ENCODE measurements at places on chromosomes 5 and 9. TPM values are rescaled to one million over a fixed set of nuclear protein-coding genes. Genes with fewer than 3 reads are reported as not detected.

CCL19 gene
- 0.82 TPM for total RNA-seq

- no peak for DNase-seq
Measured at GRCh38 chr5:179308563-179309382, 36.5 kb downstream of the ADAMTS2 start.

- DNase-seq: no peak
Measured at GRCh38 chr9:36938617-36939016, 95.5 kb downstream of the PAX5 start.

FAM221B gene
- total RNA-seq: not detected

FIBCD1 gene
- total RNA-seq: not detected

CEL gene
- total RNA-seq: 3.1 TPM

SCGB3A2 gene
- total RNA-seq: not detected

GRCh38 chr9:14453286-14453685 lies 139.3 kb upstream of the NFIB start:
- DNase-seq: no peak

DNA sequence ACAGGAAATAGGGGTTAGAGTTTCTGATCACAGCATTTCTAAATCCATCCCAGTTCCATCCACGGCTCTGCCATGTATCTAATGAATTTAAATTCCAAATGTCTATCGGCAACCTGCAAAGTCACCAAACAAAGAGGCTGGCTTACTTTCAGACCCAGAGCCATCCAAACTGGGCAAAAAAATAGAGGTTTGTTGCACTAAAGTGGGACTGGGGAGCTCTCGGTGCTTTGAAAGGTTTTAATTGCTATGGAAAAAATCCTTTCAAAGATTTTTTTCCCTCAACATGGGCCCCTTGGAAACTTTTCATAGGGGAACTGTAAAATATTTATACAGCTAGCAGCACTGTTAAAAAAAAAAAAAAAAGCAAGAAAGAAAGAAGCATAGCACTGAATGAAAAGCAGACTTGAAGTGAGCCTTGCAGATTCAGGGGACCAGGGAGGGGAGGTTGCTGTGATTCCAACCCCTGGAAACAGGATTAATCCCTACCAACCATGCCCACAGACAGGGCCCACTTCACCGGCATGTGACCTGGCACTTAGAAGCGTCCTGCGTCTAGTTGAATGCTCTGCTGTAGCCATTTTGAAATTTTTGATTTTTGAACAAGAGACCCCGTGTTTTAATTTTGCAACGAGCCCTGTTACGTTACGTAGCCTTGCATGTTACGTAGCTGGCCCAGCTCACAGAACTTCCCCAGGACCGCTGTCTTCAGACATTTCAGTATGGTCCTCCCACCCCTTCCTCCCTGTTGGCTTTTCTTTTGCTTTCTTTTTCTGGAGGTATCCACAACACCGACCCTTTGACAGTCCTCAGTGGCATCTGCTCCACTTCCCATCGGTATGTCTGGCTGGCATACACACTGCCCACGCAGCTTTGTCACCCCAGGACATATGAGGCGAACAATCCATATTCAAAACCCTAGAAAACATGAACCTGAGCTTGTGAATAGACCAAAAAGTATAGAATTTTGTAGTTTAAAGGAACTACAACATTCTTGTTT lies 105.3 kb upstream of the NFIB start:
- no peak for DNase-seq

IFNE gene
- not detected for total RNA-seq

DNA sequence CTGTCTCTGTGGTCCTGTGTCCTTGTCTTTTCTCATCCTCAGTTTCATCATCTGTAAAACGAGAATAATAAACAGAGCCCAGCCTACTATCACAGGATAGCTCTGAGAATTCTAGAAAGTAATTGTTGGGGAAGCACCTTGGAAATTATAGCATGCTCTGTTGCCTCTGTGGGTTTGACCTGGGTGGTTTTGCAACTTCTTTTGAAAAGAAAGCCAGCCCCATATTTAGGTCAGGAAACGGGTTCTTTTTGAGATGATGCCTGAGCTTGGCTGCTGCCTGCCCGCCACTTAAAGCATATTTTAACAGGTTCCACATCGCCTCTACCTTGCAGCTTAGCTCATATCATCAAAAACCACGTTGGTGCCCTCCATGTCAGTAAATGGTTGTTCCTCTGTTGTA lies 111.1 kb downstream of the TLR4 start:
- no peak for DNase-seq

GRCh38 chr9:27369591-27369990 lies 72.6 kb upstream of the EQTN start:
- no peak for DNase-seq

- DNase-seq: no peak
Measured at GRCh38 chr5:51416149-51416548, 32.9 kb downstream of the ISL1 start.

DNA sequence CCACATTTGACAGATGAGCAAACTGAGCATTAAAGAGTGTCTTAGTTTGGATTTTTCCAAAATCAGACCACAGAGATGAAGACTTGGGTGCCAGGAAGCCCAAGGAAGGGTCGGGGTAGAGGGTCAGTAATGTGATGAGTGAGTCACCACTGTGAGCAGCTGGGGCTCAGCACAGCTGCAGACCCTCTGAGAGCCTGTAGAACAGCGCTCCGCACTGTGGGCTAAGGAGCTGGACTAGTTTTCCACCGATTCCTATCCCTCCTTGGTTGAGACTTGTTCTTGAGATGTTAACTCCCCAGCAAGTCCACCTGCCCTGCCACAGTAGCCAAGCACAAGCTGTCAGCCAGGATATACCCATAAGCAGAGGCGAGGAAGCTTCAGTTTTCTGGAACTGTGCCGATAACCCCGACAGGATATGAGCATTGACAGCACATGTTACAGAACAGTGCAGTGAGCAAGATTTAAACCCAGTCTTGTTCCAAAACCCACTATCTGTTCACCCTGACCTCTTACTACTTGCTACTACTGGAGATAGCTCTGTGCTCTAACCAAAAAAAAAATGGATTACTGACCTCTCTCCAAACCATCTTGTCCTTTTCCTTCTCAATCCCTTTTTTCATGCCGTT lies 31.8 kb downstream of the EGFLAM start:
- no peak for DNase-seq

- DNase-seq: no peak
Measured at GRCh38 chr9:94147776-94148175, 63.5 kb downstream of the PTPDC1 start.

- DNase-seq: no peak
Measured at GRCh38 chr9:108579757-108580439, 275.9 kb downstream of the ACTL7B start.

- no peak for DNase-seq
Measured at GRCh38 chr5:15574806-15575325, 74.9 kb downstream of the FBXL7 start.

- no peak for DNase-seq
Measured at GRCh38 chr9:129172816-129173215, 5.2 kb downstream of the IER5L start.

GRCh38 chr9:37172557-37172956 lies 52.2 kb downstream of the ZCCHC7 start:
- no peak for DNase-seq

PPP3R2 gene
- total RNA-seq: not detected

GRCh38 chr5:178490935-178491652 lies 99.1 kb downstream of the COL23A1 start:
- DNase-seq: no peak

TAF11L5 gene
- total RNA-seq: not detected

GRCh38 chr5:88895681-88896501 lies 12.9 kb upstream of the MEF2C start:
- DNase-seq: no peak

DNA sequence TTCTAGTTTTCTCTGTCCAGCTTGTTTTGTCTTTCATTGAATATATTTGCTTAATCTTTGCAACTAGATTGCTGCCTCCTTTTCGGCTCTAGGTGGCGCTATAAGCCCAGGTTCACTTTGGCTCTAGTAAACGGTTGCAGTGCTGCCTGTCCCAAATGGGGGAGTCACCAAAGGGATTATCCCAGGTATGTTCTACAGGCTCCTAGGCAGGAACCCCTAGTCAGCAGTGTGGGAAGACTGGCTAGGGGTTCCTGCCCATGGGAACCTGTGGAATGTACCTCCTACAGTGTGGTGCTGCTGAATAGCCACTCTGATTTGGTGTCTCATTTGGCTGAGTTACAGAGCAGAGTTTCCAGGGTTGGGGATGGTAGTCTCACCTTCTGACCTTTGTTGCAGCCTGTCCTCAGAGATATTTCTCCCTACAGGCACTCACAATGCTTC lies 85.2 kb downstream of the ARSB start:
- no peak for DNase-seq

GRCh38 chr9:115944166-115944948 lies 209.2 kb upstream of the PAPPA start:
- no peak for DNase-seq

DNA sequence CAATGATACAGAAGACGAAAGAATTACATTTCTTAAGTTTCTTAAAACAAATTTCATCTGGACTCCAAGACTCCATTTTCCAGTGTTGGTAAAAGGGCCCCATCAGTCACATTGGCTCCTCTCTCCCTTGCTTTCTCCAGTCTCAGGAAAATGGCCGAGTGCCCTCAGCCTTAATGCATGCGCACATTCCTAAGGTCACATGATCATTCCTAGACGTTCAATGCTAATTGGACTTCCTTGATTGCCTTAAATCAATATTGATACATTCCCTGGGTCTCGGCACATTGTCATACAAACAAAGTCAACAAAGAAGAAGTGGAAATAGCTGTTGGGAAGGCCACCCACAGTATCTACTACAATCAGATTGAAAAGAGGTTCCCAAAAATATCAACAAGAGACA lies 413.6 kb upstream of the GRAMD2B start:
- no peak for DNase-seq

CD14 gene
- 0.50 TPM for total RNA-seq

ZNF367 gene
- total RNA-seq: 30.0 TPM

- no peak for DNase-seq
Measured at GRCh38 chr5:23635938-23636337, 128.5 kb downstream of the PRDM9 start.

- no peak for DNase-seq
Measured at GRCh38 chr9:111833941-111834340, 39.2 kb upstream of the SHOC1 start.

MEGF9 gene
- 3.4 TPM for total RNA-seq

GRCh38 chr5:176175101-176175852 lies 62.9 kb upstream of the SIMC1 start:
- DNase-seq: no peak

LHX6 gene
- 0.11 TPM for total RNA-seq

NCS1 gene
- 27.5 TPM for total RNA-seq

GAPT gene
- not detected for total RNA-seq

DNA sequence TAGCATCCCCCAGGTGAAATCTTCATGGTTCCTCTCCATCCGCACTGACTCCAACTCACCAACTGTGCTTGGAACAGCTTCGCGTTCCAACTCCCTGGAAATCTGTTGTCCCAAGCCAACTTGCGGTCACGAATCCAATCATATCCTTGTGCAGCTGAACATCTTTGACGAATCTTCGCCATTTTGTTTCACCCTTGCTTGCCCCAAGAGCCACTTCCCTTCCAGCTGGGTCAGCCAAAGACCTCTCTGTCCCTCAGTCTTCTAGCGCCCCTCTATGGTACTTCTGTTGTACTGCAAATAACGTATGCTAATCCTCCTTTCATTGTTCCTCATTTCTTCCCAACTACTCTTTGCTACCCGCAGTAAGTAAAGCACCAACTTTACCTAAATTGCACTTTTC lies 61.0 kb upstream of the TARS1 start:
- no peak for DNase-seq

Measured in activated T-cell treated with anti-CD3 and anti-CD28 coated beads, Interleukin-2, amount 50 U/mL, for 4 hours (primary cell).